ENCODE measurements at places on chromosomes 11 and 22.

DNA sequence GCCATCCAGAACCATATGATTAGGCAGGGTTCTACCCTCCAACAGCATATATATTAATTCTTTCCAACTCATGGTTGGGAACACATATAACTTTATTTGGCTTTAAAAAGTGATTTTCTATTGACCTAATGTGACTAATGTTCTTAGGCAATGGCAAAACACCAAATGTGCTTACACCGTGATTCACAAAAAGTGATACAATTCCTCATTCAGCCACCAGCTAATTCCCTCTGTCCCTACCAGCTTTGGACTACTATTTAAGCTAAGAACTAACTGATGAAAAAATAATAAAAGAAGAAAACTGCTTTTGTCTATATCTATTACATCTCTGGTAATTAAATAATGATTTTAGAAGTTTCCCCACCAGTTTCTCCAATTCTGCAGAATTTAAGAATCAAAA, 4.7 kb downstream of the CTSC start:
- DNase-seq, result no peak

DNA sequence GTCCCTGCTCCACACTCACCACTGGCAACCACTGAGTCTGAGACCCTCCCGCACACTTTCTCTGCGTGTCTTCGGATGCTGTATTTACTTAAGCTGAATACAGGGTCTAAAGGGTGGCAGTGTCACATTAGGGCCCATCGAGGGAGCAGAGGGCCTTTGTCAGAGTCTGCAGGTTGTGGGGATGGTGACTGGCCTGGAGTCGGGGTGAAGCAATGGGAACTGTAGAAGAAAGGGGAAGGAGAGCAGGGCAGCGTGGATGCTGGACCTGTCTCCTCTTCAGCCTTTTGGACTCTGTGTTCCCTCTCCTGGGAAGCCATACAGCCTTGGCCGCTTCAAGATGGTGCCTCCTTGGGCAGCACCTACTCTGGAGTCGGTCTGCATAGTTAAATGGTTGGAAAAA, 61.1 kb downstream of the ZBTB16 start:
- DNase-seq, result no peak

DNA sequence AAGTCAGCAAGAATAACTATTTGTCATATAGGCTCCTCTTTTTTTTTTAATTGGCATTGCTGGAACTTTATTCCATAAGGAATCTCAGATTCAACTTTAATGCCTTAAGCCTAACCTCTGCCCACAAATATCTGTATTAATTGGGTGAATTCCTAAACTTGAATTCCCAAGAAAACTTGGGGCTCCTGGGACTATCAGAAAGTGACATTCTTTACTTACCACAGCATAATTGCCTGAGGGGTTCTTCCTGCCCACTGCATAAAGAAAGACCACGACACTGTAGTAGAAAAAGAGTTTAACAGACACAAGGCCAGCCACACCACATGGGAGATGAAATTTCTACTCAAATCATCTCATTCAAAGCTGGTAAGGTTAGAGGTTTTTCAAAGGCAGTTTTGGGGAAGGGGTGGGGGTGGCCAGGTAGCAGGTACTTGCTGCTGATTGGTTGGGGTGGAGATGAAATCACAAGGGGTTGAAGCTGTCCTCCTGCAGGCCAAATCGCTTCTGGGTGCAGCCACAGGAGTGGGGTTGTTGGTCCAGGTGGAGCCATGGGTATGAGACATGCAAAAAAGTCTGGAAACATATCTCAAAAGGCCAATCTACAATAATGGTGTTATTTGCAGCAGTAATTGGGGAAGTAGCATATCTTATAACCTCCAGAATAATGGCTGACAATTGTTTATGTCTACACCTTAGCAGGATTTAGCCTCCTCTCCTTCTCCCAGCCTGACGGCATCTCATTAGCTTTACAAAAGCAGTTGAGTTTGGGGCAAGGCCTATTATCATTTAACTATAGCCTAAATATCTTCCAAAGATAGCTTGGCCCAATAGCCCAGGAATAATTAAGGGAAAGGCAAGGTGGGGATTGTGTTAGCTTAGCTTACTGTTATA, 4.8 kb upstream of the NLRP10 start:
- no peak for DNase-seq

DNA sequence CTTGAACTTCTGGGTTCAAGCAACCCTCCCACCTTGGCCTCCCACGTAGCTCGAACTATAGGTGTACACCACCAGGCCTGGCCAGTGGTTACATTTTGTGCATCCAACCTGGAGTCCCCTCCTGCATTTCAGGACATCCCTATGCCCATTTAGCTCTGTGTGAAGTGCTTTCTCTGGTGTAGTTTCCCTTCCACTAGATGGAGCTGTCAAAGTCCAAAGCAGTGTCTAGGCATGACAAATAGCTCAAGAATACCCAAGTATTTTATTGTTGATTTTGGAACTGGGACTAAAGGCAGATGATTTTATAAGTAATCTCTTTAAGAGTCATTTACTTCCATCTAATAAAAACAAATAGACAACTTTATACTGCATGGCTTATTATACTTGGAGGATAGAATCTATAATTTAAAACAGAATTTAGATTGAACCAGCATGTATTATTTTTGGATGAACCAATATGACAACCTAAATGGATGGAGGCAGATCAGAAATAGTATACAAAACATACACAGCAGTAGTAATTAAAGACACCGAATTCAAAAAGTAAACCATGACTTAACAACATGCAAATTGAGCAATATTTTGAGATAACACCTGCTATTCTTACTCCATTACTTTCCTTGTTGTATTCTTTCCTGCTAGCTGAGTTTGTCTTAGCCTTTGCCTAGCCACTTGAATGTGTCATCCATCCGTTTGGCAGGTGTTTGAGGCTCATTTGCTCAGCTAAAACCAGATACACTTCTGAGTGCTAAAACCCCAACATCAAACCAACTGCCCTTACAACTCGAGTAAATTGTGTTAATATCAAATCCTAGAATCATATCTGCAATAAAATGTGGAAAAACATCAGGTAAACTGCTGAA, 37.7 kb downstream of the EIF4ENIF1 start:
- DNase-seq, result peak; percentile 62

GRCh38 chr22:46390652-46391301, 55.3 kb downstream of the TRMU start:
- DNase-seq, result no peak

GRCh38 chr22:30309951-30310741, 16.6 kb downstream of the TBC1D10A start:
- DNase-seq, result no peak

Data from hematopoietic multipotent progenitor cell (in vitro differentiated cells).